Endothelial cell of umbilical vein (primary cell): ENCODE measurements at places on chromosomes 5 and 9.

DNA sequence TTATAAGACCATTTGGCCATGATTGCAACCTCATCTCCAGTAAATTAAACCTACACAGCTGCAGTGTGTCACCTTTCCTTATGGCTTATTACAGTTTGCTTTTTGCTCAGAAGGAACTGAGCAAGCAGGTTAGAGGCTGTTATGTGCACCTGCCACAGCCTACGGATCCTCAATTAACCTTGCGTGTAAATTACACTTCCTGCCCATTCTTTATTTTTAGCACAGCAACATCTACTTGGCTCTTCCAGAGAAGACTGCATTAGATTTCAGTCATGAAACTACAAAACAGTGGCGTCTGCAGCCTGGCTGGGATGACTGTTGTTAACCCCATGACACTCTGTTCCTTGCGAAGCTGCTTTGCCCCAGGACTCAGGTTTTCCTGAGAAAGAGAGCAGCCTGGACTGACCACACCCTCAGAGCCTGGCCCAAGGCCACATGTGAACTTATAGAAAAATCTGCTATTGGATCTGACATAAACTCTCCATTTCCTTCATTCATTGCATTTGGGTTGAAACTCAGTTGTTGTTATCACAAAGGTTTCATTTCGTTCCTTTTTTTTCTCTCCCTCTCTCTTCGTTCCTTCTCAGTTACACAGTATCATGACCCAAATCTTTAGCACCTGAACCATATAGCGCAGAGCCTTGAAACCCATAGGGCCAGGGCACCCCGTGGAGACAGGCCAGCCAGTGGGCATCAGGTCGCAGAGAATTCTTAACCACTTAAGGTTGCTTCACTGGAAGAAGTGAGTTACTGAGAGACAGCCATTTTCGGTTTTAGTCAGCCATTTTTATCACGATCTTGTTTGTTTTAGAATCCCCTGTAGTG, 138.6 kb downstream of the PALM2AKAP2 start:
- peak; percentile 69 for DNase-seq

DNA sequence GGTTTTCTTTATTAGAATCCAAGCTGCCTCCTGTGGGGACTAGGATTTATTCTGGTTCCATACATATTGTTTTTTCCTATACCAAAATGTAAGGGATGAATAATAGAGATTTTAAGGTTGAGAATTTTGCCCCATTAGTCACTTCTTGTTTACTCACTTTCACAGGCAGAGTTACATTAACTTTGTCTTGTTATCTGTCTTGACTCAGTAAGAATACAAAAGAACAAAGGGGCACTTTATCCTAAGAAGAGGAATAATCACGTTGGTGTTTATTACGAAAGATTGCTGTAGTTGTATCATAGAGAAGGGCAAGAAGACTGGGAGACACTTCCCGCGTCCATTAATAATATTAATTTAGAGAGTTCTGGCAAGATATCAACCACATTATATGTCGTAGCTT, 599.7 kb upstream of the FTMT start:
- peak; percentile 83 for DNase-seq

DNA sequence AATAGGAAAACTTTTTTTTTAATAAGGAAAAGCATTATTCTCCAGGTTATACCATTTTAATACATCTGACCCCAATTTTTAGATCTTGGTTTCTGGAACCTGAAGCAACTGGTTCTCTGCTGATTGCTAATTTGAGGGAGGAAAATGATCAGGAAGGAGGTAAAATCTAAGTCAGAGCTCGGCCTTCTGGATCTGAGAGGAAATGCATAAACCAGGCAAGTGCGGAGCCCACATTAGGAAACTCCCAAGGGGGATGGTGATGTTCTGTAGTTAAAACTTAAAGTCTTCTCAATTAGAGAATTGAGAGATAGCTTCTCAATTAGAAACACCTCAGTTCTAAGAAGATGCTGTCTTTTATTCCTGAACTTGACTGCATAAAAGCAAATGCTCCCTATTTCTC, 113.5 kb downstream of the TSSK1B start:
- DNase-seq = peak; percentile 21

- DNase-seq = no peak
Observed at GRCh38 chr9:35681341-35682002, 7.7 kb downstream of the CA9 start.

- DNase-seq = no peak
Observed at GRCh38 chr5:176906126-176906525, 7.0 kb upstream of the HK3 start.
